ENCODE measurements at places on chromosomes 16 and 17.

GRCh38 chr17:74295625-74296547 is 21.9 kb downstream of the DNAI2 start:
- DNase-seq: no peak

GRCh38 chr16:12265108-12265507 is 288.6 kb downstream of the SNX29 start:
- DNase-seq: no peak

GRCh38 chr16:27366687-27367460 is 35.1 kb upstream of the IL21R start:
- DNase-seq: peak; percentile 30

- DNase-seq: no peak
These were observed 7.3 kb upstream of the IL34 start for GRCh38 chr16:70638814-70639792.

- DNase-seq: no peak
These were observed 28.9 kb upstream of the FBXW10B start for GRCh38 chr17:15648386-15648785.

- peak; percentile 23 for DNase-seq
These were observed 1.7 kb downstream of the PSMD11 start for GRCh38 chr17:32445971-32446370.

DNA sequence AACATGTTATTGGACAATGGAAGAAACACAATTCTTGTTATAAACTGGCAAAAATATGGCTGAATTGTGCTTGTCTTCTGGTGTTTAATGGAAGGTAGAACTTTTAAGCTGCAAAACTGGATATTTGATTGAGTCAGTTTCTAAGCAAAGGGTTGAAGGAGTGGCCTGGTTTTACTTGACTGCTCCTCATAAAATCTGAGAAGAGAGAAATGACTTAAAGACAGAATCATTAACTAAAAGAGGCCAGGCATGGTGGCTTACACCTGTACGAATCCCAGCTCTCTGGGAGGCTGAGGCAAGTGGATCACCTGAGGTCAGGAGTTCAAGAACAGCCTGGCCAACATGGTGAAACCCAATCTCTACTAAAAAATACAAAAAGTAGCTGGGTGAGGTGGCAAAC is 770.7 kb downstream of the CDH11 start:
- no peak for DNase-seq

- DNase-seq: peak; percentile 92
These were observed at the start of gene COX10 for GRCh38 chr17:14069251-14070021. Gene COX10 (plus strand): TSS chr17:14069504. CDS start chr17:14069606, 102 bp downstream.

DNA sequence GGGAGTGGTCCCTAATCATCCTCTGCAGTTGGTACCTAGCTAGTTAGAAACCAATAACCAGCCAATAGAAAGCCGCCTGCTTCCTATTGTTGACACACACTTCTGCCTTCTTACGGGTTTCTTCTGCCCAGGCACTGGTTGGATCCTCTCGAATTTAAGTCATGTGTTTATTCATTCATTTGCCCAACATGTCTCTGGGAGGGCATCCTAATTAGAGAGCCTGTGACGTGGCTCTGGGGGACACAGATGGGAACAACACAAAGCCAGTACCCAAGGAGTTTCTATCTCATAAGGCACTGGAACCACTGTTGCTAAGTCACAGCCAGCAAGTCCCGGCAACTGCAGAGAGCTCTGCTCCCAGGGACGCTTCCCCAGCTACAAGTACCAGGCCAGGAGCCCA is 300.7 kb upstream of the TNRC6C start:
- no peak for DNase-seq

GRCh38 chr16:51994597-51994996 is 552.3 kb downstream of the TOX3 start:
- DNase-seq: no peak
